ENCODE measurements at places on chromosomes 1 and 21.
A peak's percentile ranks its signal among the peaks of the same experiment; 100 is the strongest.

DNA sequence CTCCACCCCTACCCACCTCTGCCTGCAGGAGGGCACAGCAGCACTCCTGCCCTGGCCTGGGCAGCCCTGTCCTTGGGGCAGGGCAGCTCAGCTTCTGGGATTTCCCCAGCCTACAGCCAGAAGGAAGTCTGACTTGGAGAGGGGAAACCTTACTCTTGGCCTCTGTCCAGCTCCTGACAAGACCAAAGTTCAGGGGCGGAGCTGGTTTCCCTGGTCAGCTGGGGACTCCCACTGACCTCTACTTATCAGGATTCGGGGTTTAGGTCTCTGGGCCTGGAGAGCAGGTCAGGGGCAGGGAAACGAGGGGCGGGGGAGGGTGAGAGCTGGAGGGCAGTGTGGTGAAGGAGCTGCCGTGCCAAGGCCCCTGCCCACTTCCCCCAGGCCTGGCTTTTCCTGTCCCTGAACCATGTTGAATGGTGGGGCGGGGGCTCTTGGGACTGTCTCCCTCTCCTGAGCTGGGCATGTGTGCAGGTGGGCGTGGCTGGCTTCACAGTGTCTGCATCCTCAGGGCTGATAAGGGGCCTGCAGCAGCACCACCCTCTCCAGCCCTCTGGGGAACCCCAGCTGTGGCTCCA is 16.8 kb upstream of the ETV3 start:
- no peak for DNase-seq

DNA sequence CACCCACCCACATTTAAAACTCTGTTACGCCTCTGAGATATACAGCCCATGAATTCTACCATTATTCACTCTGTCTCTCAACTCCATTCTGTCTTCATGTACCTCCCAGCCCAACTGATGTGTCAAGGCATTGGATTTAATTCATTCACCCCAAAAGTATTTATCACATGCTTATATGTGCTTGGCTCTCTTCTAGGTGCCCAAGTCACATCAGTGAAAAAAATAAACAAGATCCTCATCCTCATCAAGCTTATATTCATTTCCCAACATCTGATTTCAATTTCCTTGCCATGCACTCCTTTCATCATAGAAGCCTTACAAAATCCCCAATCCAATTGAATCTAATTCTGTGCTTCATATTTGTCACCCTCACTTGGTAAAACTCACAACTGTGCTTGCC is 967.6 kb downstream of the LTN1 start:
- DNase-seq = no peak

GRCh38 chr1:150392627-150393026 is 28.7 kb downstream of the RPRD2 start:
- no peak for DNase-seq

DNA sequence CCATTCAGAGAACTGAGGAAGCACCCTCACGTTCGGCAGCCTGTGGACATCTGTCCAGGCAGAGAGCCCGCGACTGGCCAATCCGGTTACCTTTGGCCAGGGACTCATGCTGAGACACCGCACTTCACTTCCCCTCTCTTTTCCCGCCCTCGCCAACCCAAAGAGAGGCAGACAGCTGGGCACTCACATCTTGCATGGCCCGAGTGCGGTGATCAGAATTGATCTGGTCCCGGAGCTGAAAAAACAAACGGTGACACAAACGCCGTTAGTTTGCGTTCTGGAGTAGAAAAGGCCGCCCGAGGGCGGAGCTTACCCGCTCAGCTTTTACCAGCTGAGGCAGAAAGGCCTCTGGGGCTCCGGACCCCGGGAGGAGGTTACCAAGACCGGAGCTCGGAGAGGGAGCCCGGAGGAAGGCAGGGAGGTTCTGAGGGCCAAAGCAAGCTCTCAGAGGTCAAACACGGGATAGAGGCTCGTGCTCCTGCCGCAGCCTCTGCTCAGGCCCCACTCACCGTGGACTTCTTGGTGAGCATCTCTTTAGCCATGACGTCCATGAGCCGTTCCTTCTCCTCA is 376 bp downstream of the SF3A3 start:
- peak; percentile 59 for DNase-seq

DNA sequence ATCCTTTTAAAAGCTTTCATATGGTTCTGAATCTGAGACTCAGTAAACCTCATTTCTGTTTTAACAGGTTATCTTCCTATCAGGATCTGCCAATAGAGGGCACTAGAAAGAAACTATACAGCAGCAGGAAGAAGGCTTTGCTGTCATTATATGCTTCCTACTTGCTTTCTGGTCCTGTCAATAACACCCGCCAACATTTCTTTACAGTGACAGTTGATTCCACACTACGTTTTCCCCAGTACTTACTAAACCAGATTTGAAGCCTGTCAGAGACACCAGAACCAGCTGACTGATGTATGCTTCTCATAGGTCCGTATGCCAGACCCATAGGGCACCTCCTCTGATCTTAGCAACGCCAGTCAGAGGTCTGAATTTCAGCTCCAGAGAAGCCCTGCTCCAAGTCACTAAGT is 341.0 kb upstream of the NEGR1 start:
- DNase-seq = peak; percentile 35

- no peak for DNase-seq
These were observed 9.2 kb upstream of the OR1C1 start for GRCh38 chr1:247769603-247770002.

- no peak for DNase-seq
These were observed 26.3 kb downstream of the PER3 start for GRCh38 chr1:7810395-7810794.

- DNase-seq = no peak
These were observed 431.3 kb downstream of the MRPL39 start for GRCh38 chr21:25175938-25176337.

DNA sequence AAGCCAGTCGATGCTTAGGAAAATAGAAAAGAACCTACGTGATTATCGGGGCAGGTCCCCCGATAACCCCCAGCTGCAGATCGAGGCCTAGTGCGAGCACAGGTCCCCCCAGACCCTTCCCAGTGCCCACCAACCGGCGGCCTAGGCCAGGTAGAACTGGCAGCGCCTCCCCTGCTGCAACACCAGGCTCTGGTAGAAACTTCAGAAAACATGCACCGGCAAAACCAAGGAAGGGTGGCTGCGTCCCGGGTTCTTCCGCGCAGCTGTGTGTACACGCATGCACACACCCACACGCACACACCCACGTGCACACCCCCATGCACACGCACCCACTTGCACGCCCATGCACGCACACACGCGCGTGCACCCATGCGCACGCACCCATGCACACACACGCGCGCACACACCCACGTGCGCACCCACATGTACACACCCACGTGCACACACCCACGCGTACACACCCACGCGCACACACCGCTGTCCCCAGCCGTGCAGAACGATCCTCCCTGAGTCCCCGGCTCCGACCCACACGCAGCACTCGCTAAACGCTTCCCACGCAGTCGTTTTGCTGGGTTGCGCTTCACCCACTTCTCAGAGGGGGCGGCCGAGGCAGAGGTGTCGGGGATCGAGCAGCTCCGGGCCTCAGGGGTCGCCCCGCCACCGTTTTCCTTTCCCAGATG is 5.2 kb downstream of the TSPEAR start:
- no peak for DNase-seq

GRCh38 chr1:160101037-160101716 is 2.8 kb upstream of the IGSF8 start:
- peak; percentile 87 for DNase-seq

- no peak for DNase-seq
These were observed 167.4 kb downstream of the TNFSF18 start for GRCh38 chr1:172883387-172883791.

- no peak for DNase-seq
These were observed 95.5 kb downstream of the SDCCAG8 start for GRCh38 chr1:243351337-243351736.

DNA sequence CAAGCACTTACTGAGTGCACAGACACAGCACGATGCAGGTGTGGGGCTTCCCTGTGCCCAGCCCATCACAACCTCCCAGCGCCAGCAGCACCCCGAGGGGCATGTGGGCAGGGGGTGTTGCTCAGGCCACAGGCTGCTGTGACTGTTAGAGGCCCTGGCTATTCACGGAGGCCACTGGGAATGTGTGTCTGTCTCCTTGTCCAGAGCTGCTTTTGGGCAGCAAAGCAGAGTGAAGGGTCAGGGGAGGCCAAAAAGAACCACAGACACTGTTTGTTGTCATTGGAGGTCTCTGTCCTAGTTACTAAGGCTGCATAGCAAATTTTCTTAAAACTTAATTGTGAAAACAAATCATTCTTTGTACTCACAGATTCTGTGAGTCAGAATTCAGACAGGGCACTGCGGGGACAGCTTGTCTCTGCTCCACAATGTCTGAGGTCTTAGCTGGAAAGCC is 49.6 kb downstream of the TNFRSF8 start:
- DNase-seq = no peak

- DNase-seq = peak; percentile 84
These were observed 44.5 kb downstream of the BCL9 start for GRCh38 chr1:147585640-147586383.

DNA sequence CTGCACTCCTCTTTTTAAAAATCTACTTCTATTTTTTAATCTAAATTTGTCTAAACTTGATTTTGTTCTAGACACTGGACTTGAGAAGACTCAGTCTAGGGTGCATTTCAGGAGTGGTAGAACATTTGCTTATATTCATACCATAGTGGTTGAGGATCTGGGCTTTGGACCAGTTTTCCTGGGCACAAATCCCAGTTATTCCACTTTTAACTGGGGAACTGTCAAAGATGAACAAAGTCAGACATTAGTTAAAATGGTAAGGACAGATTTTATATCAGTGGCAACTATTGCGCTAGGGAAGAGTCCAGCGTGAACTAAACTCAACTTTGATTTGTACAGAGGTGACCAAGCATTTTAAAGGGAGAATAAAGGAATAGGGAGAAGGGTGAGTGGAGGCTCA is 102.4 kb downstream of the FMN2 start:
- no peak for DNase-seq

DNA sequence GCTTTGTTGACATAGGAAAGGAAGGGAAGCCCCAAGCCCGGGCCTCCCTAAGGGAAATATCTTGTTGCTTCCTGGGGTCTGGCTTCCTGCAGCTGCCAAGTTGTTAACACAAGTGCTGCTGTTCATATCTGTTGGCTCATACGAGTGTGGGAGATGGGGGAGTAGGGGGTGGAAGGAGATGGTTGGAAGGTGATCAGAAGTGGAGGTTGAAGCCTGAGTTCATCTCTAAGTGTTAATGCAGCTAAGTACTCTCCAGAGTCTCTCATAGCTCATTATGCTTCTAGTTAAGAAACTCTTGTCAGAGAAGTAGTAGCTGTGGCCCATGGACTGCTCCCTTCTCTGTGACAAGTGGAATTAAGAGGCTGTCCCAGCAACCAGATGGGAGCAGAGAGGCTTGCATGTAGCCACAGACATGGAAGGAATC is 319.2 kb upstream of the SPAG17 start:
- DNase-seq = peak; percentile 98

DNA sequence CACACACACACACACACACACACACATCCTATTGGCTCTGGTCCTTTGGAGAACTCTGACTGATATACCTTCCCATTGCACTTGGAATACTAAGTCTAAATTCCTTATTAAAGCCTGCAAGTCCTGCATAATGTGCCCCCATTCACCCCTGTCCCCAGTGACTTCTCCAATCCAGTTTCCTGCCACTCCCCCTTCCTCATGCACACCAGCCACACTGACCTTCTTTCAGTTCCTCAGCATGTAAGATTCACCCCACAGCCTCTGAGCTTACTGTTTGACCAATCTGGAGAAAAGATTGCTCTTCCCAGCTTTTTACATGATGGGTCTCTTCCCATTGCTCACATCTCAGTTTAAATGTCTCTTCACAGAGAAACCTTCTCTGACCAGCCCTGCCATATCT is 146.6 kb downstream of the TBX15 start:
- no peak for DNase-seq

DNA sequence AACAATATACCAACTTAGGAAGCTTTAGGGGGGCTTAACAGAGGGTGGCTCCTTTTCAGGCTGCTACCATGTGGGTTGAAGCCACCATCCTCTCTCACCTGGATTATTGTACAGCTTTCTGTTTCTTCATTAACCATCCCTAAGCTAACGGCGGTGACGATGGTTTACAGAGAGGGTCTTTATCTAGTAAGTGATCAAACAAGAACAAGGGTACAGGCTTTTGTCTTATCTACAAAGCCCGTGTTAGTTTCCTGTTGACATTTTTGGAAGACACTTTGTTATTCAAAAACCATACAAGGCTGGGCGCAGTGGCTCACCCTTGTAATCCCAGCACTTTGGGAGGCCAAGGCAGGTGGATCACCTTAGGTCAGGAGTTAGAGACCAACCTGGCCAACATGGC is 20.4 kb downstream of the SLC25A33 start:
- DNase-seq = no peak

DNA sequence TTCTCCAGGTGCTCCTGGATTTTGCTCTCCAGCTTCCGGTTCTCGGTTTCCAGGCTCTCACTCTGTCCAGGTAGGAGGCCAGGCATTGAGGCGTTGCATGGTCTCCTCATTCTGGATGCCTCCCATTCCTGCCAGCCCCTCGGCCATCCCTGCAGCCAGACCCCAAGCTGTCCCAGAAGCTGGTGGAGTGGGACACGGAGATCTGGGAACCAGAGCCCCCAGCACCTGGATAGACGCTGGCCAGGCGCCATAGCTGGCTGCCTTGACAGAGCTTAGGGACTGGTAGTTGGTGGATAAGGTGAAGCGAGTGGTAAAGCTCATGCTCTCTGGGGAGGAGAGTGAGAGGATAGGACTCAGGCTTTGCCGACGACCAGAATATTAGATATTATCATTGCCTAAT is 29.6 kb downstream of the RAP1A start:
- DNase-seq = no peak

DNA sequence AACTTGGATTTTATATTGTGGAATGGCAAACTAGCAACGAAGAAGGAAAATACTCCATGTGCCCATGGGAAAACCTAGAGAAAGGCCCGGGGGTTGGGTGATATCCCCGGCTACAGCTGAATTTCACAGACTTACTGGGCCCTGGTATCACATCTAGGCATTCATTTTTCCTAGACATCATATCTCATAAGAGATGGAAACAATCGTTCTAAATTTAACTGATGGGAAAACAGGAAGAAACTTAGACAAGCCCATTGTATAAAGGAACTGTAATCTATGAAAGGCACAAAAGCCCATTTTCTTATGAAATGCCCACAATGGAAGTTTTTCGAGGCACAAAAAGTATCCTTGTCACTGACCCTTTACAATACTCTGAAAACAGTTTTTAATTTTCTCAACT is 407.9 kb upstream of the LYPLAL1 start:
- no peak for DNase-seq

GRCh38 chr1:229563241-229563640 is 4.7 kb upstream of the ABCB10 start:
- no peak for DNase-seq

GRCh38 chr1:11704691-11705475 is 13.4 kb downstream of the DRAXIN start:
- DNase-seq = no peak

- DNase-seq = no peak
These were observed 60.9 kb downstream of the TNN start for GRCh38 chr1:175128523-175128922.

DNA sequence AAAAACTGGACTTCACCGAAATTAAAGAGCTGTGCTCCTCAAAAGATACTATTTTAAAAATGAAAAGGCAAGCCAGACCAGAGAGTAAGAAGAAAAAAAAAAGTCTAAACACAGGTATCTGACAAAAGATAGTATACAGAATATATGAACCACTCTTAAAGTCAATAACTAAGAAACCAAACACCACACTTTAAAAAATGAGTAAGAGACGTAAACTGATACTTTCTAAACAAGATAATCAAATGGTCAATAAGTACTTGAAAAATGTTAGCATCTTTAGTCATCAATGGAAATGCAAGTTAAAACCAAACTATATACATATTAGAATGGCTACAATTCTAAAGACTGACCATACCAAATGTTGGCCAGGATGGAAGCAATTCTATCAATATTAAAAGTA is 77.6 kb downstream of the EVI5 start:
- DNase-seq = no peak
